ENCODE measurements at places on chromosomes 16 and 17.

- no peak for DNase-seq
Measured at GRCh38 chr17:63649813-63650212, 27.6 kb downstream of the MAP3K3 start.

DNA sequence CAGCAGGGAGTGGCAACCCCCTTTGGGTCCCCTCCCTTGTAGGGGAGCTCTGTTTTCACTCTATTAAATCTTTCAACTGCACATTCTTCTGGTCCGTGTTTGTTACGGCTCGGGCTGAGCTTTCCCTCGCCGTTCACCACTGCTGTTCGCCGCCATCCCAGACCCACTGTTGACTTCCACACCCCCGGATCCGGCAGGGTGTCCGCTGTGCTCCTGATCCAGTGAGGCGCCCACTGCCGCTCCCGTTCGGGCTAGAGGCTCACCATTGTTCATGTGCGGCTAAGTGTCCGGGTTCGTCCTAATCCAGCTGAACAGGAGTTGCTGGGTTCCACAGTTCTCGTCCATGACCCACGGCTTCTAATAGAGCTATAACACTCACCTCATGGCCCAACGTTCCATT, 408.1 kb downstream of the KCNJ2 start:
- DNase-seq: no peak

- DNase-seq: no peak
Measured at GRCh38 chr17:65704731-65705130, 143.3 kb upstream of the AXIN2 start.

- peak; percentile 46 for DNase-seq
Measured at GRCh38 chr16:24255456-24256371, at the start of gene CACNG3. Gene CACNG3 (plus strand): TSS chr16:24256335. CDS start chr16:24256755, 420 bp downstream.

DNA sequence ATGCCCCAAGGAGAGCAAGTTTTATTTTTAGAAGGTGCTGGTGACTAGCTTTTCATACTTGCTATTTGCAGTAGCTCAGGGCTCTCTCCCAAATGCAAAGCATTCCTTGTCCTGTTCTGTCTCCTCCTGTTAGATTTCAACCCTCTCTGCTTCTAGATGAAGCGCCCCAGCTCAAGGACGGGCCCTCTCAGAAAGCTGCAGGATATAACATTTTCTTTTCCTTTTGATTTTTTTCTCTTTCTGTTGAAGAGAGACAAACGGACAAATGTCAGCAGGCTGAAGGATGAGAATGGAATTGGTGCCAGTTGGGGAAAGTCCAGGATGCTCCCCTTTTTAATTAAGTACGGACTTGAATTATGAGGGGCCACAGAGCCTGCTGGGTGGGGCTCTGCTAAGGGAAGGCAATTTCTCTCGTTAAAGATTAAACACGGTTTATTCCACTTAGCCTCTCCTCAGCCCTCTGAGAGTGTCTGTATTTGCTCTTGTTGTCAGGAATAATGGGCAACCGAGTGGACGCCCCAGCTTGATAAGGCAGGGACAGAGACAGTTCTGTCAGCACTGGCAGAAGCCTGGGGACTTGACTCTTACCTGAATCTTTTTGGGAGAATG, 6.2 kb upstream of the ETV4 start:
- no peak for DNase-seq

DNA sequence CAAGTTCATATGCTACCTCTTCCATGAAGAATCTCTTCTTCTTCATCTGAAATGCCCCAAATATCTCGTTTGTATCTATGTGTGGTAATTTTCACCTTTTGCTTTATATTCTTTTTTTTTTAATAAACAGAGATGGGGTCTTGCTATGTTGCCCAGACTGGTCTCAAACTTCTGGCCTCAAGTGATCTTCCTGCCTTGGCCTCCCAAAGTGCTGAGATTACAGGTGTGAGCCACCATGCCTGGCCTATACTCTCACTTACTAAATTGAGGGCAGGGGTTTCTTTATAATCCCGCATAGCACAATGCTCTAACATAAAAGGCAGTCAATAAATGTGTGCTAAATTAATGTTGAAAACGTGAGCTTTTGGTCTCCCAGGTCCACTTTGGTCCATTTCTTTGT, 30.6 kb downstream of the RNF43 start:
- DNase-seq: no peak

GRCh38 chr17:1931844-1932579, 93.1 kb downstream of the RTN4RL1 start:
- no peak for DNase-seq

- DNase-seq: peak; percentile 51
Measured at GRCh38 chr17:9487406-9487805, 88.2 kb downstream of the STX8 start.

GRCh38 chr17:17156511-17156910, 49.6 kb downstream of the PLD6 start:
- DNase-seq: no peak

DNA sequence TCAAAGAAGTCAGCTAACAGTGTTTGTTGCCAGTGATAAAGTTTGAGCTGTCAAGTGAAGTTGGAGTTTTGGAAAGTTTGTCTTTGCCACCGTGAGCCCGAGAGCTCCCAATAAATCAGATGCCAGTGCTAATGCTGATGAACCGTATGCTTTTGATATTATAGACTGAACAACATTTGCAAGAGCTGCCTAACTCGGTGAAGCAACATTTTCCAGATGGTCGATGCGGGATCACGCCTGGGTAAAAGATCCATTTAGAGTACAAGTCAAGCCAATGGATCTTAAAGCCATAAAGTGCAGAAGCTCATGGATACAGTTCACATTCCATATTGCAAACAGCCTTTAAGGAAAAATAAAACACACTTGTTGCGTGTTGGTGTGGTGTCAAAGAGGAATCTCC, 9.6 kb downstream of the BANP start:
- no peak for DNase-seq
